ENCODE measurements at places on chromosomes 6 and 20. TPM values are rescaled to one million over a fixed set of nuclear protein-coding genes. Genes with fewer than 3 reads are reported as not detected.
A peak's percentile ranks its signal among the peaks of the same experiment; 100 is the strongest.

GATA5 gene
- not detected for total RNA-seq

DNA sequence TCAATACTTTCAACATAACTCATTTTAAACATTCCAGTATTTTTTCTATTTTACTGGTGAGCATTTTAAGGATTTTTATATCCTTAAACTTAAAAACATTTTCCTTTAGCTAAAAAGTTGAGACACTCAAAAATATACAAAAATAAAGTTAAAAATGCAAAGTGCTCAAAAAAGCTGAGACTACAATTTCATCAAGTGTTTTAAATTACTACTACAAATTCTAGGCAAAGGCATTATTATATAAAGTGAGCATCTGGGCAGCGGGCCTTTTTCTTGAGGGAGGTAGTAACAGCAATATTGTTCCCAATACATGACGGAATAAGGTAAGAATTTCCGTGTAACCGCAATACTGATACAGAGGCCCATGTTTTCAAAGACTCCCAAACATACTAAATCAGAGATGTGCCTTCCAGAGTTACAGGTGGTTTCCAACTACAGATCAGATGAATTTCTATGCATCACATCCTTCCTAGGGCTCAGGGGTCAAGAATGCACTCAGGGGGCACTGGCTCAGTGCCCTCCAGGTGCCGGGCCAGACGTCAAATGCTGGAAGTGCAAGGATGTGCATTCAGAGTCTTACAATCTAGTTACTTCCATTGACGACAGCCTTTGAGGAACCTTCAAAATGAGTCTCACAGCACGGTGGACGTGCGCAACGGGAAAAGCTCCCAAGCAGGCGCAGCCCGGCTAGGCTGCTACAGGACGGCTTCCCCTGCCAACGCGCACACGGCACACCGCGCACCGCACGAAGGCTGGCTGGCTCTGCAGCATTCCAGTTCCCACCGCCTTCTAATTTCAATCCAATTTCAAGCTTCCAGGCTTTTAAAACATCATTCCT is 1.7 kb downstream of the PHF10 start:
- DNase-seq: peak; percentile 86

- DNase-seq: no peak
Observed at GRCh38 chr20:22499515-22500166, 84.7 kb downstream of the FOXA2 start.

PKIB gene
- 24.9 TPM for total RNA-seq

DNA sequence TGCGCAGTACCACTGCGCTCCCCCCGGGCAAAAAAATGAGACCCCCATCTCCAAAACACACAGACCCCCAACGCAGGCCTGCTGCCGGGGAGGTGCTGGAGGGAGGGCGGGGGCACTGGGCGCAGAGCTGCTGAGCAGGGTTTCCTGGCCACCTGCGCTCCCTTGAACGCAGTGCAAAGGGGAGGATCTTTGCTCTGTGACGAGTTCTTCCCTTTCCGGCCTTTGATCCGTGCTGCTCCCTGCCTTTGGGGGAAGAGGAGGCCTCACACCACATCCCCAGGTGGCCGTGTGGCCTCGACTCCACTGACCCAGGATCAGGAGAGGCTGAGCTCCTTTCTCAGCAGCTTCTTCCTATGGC is 8.9 kb upstream of the COL20A1 start:
- DNase-seq: no peak

CLPSL1 gene
- not detected for total RNA-seq

RHAG gene
- not detected for total RNA-seq

SOX12 gene
- total RNA-seq: 3.7 TPM

CGA gene
- total RNA-seq: not detected

NAA20 gene
- total RNA-seq: 105 TPM

COL20A1 gene
- total RNA-seq: not detected

RPRD1B gene
- 39.9 TPM for total RNA-seq

DNA sequence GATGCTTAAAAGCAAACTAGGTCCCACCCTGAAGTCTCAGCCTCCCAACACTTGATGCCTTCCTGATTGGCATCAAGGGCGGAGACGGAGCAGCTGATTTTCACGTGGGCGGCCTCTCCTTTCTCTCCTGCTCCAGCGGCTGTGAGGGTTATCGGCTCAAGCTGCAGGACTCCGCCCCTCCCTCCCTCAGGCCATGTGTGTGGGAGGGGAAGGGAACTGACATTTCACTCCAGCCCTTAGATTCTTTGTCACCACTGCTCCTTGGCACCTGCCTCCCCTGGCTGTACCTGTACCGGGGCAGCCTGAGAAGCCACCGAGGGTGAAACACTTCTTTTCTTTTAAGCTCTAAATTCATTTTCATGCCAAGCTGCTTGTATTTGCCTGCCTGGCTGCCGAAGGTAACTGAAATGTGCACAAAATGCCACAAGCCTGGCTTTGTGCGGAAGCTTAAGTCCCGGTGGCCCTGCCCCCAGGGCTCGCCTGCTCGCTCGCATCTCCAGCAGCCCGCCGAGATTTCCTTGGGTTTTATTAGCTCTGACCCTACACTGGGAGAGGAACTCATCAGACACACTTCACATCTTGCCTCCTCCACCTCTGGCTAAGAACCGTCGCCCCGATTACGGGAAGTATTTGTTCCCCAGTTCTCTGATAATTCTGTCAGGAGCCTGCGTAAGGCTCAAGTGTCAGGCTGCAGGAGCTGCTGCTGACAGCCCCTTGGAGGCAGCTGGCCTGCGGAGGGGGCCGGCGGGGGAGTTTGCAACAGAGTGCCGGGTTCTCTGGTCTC is 9.6 kb upstream of the CPNE5 start:
- peak; percentile 27 for DNase-seq

COL9A3 gene
- not detected for total RNA-seq

- no peak for DNase-seq
Observed at GRCh38 chr20:62661647-62662046, 19.3 kb downstream of the SLCO4A1 start.

DNA sequence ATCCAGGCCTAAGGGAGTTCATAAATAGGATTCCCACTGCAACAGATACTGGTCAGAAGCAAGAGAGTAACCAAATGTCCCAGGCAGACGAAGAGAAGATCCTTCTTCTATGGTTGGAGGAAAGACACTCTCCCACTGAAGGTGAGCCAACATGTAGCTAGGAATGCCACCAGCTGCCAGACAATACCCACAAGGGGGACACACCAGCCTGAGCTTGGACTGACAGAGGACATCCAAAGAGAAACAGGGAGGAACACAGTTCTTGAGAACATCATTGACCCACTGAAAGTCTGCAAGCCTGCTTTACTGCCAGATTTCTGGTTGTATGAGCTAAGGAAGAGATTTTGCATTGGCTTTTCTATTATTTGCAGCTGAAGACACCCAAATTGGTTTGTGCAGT is 80.1 kb downstream of the PXDC1 start:
- no peak for DNase-seq

DNA sequence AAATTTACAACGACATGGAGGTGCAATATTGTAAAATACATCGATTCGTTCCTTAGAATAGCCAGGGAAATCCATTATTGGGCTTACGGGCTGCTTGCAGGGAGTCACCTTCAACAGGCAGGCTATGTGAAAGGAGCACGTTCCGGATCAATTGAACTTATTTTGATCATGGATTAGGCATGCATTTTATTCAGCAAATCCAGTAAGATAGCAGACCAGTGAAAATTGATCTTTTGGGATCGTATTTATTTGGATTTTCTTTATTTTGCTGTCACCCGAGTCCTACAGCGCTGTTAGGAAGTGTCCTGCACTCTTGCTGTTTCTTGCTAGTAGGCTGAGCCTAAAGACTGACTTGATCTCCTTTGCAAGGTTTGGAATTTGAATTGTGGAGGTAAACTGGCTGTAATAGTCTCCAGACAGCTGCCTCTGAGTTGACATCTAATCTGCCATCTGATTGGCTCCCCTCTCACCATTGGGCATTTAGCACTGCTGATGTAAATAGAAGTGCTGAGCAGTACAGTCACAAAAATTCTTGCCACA is 3.0 kb downstream of the ARID1B start:
- peak; percentile 95 for DNase-seq

DNA sequence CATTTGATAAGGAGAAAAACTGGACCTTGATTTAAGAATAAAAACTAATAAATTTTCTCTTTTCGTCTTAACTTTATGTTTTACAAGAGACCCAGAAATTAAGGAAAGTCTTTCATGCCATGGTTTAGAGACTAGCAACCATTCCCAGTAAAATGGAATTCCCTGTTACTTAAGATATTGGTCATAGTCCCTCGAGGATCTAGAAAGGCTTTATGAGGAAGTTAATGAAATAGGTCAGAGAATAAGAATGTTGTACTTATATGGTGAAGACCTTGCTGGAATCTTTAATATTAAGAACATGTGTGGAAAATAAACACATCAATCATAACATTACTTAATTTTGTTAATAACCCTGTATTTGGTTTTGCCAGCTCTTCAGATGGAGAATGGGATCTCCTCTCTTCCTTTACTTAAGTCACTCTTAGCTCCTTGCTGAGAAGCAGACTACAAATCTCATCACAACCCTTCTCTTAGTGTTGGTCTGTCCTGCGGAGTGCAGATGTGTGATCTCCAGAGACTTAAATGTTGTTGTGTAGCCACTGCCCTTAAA is 382.9 kb downstream of the QKI start:
- no peak for DNase-seq

DNA sequence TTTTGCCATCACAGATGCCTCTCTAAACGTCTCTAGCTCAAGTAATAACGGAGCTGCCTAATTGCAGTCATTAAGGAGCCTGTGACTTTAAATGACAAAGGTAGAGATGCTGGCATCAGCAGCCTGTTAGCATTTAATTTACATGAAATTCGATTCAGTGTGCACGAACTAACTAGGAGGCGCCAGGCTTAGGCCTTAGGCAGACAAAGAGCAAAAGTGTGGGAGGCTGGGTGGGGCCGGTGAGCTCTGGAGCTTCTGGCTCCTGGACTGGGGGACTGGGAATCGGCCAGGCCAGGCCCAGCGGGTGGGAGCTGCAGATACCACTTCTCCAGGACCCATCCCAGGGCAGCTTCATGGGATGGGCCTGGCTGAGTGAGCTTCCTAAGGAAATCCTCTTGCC is 170.0 kb upstream of the AGPAT4 start:
- no peak for DNase-seq

GRCh38 chr20:32513031-32513866 is 71.9 kb downstream of the NOL4L start:
- DNase-seq: no peak

DNA sequence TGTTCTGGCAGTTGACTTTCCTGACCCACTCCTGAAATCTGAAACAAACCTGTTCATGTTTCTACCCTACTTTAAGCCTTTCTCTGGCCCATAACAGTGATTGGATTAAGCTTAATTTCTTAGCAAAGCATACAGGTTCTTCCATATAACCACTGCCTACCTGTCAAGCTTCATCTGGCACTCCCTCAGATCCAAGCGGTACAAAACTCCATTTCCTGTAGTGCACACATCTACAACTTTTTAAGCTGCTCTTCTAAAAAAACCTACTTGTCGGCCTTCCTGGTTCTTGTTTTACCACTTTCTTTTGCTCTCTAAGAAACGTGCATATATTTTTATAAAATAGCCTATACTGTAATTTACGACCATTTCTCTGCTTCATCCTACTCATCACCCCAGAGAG is 916 bp upstream of the PPP1R11 start:
- DNase-seq: no peak

- DNase-seq: no peak
Observed at GRCh38 chr20:32278199-32278643, 770 bp downstream of the KIF3B start.

- DNase-seq: no peak
Observed at GRCh38 chr20:63114693-63115311, 101.1 kb downstream of the YTHDF1 start.

DNA sequence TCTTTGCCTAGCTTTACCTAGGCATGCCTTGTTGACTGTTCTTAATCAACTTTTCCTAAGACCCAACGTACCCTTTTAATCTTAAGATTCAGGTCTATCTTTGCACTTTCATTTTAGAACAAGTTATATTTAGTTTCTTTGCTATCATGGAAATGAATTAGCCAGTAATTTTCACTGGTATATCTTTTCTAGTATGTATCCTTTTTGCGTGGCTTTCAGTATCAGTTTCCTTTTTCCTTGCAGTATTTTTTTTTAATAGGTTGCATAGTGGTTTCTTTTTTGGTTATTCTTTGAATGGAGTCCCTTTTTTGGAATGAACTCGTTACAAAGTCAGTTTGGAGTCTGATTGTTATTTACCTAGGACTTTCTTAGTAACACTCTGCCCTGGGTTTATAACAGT is 7.3 kb downstream of the ANKEF1 start:
- no peak for DNase-seq

OVOL2 gene
- 2.0 TPM for total RNA-seq

PTPRK gene
- total RNA-seq: 95.5 TPM

DNA sequence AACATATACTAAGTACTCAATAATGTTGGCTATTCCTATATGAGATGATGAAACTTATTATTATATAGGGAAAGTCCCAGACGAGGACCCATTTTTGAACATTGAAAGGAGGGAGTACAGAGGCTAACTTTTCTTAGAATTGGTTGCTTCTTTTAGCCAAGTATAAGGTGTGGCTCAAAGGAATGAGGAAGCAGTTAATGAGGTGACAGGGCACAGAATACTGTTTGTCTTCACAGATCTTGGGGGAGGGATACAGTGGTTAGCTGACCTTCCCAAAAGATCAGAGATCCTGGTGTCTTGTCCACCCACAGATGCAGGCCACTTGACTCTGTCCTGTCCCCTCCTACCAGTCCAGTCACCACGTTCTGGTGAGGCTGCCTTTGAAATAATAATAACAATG is 67.8 kb upstream of the EPB41L1 start:
- DNase-seq: peak; percentile 27

DNA sequence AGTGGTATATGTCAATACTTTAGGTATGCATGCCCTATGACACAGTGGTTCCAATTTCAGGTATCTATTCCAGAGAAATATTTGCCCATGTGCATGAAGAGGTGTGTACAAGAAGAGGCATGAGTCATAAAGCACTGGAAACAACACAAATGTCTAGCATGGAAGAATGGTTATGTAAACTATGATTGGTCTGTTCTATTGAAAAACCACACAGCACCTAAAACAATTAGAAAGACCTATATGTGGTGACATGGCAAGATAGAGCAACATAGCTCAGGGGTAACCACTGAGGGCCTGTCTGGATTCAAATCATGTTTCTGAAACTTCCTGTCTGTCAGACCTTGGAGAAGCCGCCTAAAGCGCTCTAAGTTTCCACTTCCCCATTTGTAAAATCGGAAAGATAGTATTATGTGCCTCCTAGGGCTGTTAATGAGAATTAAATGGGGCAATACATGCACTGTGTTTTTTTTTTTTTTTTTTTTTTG is 76.0 kb upstream of the SHLD1 start:
- DNase-seq: peak; percentile 90

- DNase-seq: no peak
Observed at GRCh38 chr20:2538356-2538755, 2.0 kb downstream of the TMC2 start.

DNA sequence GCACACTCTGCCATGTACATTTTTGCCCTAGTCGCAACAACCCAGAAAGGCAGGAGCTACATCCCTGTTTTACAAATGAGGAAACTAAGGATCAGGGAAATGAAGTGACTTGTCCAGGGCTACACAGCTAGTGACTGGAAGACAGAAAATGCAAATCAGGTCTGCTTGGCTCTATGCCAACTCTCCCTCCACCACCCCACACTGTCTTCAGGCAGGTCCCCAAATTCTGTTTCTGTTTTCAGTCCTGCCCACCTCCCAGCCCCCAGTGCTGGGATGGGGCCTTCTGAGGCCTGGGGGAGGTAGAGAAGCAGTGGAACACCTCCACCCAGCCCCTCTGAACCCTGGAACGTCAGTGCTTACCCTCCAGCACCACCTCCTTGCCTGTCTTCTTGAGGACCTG is 5.1 kb downstream of the SNTA1 start:
- no peak for DNase-seq
